ENCODE measurements at places on chromosomes 12 and 14.
A peak's percentile ranks its signal among the peaks of the same experiment; 100 is the strongest.

- no peak for DNase-seq
These were observed 348.2 kb downstream of the DPF3 start for GRCh38 chr14:72545411-72546311.

DNA sequence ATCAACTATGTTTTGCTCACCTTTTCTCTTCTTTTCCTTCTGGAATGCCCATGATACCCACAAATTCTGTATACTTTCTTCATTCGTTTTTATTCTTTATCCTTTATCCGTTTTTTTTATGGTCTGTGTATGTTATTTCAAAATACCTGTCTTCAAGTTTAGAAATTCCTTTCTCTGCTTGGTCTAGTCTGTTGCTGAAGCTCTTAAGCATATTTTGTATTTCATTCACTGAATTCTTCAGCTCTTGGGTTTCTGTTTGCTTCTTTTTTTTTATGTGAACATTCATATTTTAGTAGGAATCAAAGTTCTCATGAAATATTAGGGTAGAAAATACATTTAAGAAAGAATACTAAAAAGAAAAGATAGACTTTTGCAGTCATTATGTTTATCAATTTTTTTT lies 22.7 kb upstream of the GTF2A1 start:
- DNase-seq = no peak

- DNase-seq = no peak
These were observed 37.4 kb downstream of the SLC6A12 start for GRCh38 chr12:176321-177181.

DNA sequence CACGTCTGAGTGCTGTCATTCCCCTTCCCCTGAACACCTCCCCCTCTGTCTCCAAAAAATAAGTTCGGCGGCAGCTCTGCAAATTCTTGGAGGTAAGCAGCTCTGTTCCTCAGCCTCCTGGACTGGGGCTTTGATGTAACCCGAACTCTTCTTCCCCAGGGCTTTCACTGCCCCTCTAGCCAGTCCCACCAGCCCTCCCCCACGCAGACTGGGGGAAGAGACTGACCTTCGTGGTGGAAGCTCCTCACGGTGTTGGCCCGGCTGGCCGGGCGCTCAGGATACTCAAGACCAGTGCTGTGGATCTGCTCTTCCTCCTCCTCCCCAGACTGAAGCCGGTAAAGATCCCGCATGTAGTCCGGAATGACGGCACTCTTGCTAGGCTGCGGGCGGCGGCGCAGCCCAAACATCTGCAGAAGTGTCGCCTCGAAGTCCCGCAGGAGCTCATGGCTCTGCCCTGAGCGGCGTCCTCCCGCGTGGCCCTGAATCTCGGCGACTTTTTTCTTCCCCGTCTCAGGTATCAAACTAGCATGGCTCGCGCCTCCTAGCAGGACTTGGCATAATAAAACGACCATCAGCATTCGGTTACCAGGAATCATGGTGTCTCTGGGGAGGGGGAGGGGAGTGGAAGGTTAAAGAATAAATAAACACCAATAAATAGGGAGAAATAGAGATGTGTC lies 4.9 kb downstream of the BMP4 start:
- DNase-seq = no peak

- DNase-seq = no peak
These were observed 262.5 kb upstream of the PELI2 start for GRCh38 chr14:55855751-55856150.

GRCh38 chr12:119589097-119589496 lies 4.5 kb upstream of the TMEM233 start:
- no peak for DNase-seq

DNA sequence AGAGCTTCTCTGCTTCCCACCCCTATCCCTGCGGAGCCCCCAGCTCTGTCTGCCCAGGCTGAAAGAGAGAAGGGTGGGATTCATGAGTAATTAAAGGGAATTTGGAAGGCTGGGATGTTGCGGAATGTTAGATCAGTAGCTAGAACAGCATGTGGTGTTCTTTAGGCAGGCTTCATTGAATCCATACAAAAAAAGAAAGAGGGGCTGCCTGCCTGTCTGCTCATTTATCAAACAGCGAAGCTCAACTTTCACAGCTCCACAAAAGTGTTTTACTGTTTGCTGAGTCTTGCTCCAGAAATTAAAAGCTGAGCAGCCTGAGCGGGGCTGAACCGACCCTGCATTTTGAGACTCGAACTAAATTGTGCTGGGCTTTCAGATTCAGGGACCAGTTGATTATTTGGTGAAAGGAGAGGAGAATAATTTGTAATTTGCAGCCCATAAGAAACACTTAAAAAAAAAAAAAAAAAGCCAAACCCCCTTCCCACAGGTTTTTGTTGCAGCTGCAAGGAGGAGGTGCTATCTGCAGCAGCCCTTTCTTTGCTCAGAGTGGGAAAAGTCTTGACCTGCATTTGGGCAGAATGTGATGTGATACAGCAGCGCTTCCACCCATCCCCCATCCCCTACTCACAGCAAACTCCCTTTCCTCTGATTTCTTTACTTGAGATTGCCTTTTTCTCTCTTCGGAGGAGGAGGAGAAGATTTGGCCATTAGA lies 89.7 kb downstream of the RFX4 start:
- no peak for DNase-seq

DNA sequence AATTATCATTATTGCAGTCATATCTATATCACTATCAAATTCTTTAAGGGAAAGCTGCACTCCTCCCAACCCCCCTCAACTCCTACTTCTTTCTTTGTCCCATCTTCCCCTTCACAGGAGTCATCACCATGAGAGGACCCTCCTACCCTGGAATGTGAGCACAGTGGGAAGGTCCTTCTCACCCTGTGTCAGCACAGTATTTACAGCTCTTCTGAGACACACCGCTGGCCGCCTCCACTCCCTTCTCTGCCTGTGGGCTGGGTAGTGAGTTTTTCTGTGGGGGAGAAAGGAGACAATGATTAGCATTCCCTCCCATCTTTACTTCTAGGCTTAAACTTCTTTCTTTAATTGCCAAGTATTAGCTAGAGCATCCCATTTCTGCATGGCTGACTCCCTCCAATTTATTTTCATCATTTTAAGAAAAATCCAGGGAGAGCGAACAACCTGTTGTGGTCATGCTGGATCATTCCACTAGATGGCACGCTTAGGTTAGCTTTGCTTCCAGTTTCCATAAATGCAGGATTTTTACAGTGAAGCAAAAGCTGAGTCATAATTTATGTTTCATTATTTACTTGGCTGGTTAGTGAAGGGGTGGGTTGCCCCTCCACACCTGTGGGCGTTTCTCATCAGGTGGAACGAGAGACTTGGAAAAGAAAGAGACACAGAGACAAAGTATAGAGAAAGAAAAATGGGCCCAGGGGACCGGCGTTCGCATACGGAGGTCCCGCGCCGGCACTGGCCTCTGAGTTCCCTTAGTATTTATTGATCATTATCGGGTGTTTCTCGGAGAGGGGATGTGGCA lies 188.5 kb downstream of the ALX1 start:
- DNase-seq = peak; percentile 23

- DNase-seq = no peak
These were observed 15.2 kb downstream of the JAG2 start for GRCh38 chr14:105153331-105153731.

DNA sequence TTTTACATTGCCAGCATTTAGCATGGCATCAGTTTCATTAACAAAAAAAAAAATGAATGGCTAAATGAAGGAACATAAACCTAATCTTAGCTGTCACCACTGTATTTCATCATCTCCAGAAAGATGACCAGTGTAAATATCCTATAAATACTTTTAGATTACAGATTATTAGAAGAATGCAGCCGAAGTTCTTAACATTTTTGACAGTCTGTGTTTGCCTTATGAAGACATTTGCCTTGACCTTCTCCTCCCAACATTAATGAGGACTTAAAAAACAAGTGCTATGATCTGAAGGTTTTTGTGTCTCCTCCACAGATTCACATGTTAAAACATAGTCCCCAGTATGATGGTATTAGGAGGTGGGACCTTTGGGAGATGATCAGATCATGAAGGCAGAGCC lies 253.0 kb downstream of the SNAPC1 start:
- no peak for DNase-seq

DNA sequence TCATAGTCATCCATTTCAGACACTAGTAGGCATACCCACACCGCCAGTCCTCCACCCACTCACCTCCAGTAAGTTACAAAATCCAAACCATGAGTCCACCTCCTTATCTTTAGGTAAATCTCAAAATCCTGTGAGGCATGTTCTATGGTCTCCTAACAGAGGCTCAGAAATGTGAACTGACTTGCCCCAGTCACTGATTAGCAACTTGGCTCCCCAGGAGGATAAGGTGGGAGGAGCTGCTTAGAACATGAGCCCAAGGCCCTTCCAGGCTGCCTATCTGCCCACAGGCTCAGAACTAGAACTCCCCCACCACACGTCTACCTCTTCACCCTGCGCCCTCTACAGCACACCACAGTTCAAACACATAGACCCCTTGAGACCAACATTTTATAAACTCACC lies 19.9 kb downstream of the SETD3 start:
- DNase-seq = no peak

- no peak for DNase-seq
These were observed 228.6 kb downstream of the MED13L start for GRCh38 chr12:116048879-116049278.

DNA sequence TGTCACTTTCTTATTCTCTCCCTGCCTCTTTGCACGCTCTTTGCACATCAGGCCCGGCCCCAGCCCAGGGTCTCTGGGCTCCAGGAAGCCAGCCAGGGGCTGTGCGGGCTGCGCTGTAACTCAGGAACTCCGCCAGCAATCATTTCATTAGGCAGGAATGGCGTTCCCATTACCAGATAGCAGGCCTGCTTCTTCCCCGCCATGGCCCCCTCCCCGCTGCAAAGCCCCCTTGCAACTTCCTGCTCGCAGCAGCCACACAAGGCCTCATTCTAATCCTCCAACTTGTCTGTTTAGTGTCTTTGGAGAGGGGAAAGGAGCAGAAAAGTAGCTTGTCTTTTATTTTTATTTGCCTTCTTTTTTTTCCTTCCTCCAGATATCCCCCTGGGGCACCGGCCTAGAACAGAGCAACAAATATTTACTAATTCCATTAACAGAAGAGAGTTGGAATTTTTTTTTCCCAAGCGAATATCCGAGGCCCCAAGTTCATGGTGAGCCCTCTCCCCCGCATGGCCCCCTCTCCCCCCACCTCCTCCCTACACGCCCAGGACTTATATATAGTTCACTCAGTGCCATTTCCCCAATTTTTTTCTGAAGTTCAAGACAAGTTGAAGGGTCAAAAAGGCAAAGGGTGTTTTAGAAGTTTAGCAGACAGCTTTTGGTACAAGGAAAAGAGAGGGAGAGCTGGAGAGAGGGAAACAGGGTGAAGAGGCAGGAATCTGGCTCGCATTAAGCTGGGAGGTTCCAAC lies 329.4 kb upstream of the TBX3 start:
- no peak for DNase-seq

GRCh38 chr12:64404470-64405256 lies 471 bp downstream of the XPOT start:
- peak; percentile 55 for DNase-seq

DNA sequence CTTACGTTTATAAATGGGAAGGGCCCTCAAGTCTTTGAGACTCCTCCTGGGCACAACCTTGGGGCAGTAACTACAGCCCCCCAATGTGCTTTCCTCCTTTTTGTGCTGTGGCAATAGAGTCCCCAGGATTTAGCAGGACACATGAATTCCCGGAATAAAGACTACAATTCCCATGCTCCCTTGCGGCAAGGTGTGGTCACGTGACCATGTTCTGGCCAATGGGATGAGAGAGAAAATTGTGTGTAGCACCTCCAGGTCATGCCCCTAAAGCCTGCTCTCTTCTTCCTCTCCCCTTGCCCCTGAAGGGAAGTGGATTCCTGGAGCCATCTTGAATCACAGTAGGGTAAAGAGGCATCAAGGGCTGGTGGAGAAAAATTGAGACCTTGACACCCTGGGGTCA lies 295.1 kb upstream of the SFSWAP start:
- DNase-seq = no peak

- DNase-seq = no peak
These were observed 20.7 kb downstream of the GTF2A1 start for GRCh38 chr14:81200054-81200453.

DNA sequence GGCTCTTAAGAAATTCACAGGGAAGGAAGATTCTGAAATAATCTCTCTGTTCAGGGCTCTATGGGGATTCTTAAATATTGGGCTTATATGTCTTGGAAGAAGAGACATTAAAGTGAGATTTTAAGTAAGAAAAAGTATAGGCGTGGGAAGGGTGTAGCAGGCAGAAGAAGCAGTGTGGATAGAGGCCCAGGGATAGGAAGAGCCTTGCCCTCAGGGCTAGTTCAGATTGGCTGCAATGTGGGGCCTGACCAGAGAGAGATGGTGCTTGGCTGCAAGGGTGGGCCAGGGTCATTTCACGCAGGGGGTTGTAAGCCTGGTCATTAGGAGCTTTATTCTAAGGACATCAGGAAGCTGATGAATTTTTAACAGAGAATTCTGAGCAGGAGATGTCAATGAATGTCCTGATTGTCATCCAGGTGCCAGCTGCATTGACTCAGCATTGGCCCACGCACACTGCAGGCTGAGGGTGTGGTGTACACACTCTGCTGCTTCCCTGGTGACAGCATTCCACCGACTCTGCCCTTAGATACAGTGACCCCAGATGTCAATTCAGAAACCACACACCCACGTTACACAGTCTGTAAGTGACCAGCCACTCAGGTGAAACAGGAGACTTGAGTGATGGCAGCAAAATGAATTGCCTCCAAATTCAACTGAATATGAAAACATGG lies 582.5 kb downstream of the NRXN3 start:
- no peak for DNase-seq

DNA sequence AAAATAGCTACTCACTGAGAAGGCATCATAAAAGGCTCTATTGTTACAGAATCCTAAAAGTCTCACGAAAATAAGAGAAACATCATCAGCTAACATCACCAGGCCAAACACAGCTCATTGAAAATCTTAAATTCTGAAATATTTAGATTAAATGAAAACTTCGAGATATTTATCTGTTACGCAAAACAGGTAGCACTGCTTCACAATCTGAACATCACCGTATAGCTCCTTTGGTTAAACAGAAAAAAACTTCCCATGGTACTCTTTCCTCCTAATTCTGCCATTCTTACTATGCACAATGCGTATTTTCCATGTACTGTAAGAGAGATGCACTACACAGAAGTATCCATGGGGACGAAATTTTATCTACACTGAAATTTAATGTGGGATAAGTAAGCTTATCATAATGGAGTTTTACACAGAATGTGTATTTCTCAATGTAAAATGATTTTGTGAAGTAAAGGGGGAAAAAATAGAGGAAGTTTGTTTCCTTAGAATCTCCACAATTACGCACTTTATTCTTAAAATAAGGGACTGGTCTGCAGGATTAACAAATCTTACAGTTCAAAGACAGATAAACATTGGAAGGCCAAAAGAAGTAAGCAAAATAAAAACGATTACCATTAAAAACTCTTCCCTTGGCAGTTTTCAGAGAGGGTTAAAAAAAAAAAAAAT lies 1.9 kb downstream of the SGPP1 start:
- DNase-seq = no peak

DNA sequence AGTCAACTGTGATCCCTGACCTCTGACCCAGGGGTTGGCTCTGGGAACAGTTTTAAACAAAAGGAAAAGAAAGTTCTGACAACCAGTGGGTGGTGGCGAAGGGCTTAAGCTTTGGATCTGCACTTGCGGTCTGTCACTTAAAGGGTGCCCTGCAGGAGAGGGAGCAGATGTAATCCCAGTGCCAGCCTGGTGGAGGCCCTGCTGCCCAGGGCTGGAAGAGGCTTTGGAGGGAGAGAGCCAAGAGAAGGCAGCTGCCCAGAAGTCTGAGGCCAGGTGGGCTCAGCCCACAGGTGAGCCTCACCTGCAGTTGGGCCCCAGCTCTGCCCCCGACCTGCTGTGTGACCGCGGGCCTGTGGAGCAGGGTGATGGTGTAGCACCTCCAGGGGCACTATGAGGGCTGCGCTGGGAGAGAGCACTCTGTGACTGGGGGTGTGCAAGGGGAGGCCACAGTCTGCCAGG lies 19.1 kb downstream of the SH2B3 start:
- DNase-seq = no peak

- DNase-seq = no peak
These were observed 61.7 kb downstream of the PLCZ1 start for GRCh38 chr12:18676141-18676540.

Measured in AG09309 (cell line).